Glutamatergic neuron (in vitro differentiated cells): ENCODE measurements at places on chromosomes 3 and 15. TPM values are rescaled to one million over a fixed set of nuclear protein-coding genes. Genes with fewer than 3 reads are reported as not detected.

GRCh38 chr3:31996195-31996594 lies 14.6 kb downstream of the ZNF860 start:
- no peak for DNase-seq

DNA sequence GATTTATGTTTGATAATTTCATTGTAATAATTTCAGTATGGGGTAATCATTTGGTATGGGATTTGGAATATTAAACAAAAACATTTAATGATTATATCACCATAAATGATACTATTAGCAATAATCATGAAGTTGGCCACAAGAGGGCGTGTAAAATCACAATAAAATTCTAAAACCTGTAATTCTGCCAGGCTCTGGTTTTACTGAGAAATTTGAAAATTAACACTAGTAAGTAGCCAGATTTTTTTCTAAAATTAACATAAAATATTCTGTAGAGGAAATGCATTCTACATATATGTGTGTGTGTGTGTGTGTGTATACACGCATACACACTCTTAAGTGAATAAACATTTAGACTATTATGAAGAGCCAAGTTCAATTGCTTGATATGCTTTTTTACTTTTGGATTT lies 40.5 kb downstream of the FEZF2 start:
- no peak for DNase-seq

- DNase-seq: no peak
Observed at GRCh38 chr3:120634539-120634938, 38.4 kb downstream of the NDUFB4 start.

- DNase-seq: no peak
Observed at GRCh38 chr3:158279609-158280008, 169.7 kb downstream of the RSRC1 start.

DNA sequence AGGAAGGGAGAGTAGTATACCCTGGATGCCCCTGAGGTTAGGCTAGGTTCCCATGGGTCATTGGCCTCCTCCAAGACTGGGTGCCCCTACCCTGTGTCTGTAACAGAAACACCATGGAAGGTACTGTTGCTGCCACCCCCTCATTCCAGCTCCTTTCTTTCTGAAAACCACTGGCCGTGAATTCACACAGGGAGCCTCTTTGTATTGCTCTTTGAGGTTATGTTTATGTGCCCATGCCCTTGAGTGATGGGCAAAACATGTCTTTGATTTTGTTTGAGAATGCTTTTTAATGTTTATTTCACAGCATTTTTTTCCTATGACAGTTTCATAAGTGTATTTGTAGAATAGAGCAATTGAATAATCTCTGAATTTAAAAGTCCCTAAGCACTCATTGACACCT lies 79.7 kb downstream of the RARB start:
- no peak for DNase-seq

The ABI3BP gene
- total RNA-seq: not detected

DNA sequence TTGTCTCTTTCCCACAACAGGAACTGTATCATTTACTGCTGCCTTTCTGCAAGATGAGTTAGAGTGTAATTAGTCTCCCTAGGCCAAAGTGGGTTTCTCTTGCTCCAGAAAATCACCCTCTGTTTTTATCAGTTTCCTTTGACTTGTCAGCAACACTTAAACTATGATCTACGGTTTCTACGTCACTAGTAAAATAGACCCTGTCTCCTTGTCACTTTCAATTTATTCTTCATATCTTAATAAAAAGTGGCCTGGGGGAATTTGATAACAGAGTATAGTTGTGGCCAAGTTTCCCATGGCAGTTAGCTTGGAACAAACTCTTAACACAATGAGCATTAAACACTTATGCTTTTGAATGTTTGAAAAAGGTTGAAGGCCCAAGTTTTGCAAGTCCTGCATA lies 79.6 kb downstream of the CGNL1 start:
- no peak for DNase-seq

DNA sequence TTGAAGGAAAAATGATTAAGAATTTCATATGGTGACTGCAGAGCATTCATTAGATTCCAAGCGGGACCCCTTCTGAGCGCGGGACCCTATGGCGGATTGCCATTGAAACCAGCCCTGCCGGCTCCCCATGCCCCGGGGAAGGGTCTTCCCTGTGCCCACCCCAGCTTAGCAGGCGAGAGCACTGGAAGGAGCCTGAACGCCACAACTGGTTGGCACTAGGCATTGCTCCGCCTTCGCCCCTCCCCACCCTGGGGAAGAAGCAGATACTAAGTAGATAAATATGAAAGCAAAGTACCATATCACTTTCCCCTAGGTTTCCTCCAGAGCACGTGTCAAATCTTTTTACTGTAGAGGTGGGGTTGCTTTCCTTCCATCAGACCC lies 70.7 kb downstream of the CYP19A1 start:
- DNase-seq: no peak

DNA sequence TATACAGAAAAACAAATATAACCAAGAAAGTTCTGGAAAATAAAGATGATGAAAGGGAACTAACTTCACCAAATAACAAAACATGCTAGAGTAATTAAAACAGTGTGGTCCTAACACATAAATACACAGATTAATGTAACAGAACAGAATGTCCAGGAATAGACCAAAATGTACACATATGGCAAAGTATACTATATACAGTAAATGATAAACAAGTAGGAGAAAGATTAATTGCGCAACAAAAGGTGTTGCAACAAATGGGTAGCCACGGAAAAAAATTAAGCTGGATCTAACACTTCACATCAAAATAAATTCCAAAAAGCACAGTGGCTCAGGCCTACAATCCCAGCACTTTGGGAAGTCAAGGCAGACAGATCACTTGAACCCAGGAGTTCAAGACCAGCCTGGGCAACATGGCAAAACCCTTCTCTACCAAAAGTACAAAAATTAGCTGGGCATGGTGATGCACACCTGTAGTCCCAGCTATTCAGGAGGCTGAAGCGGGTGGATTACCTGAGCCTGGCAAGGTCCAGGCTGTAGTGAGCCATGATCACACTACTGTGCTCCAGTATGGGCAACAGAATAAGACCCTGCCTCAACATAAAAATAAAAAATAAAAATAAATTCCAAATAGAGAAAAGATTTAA lies 19.8 kb downstream of the SCAP start:
- DNase-seq: no peak

- DNase-seq: peak; percentile 57
Observed at GRCh38 chr15:76337696-76338485, 1.3 kb downstream of the ISL2 start.

- no peak for DNase-seq
Observed at GRCh38 chr15:77292969-77293558, 126.8 kb downstream of the PEAK1 start.

DNA sequence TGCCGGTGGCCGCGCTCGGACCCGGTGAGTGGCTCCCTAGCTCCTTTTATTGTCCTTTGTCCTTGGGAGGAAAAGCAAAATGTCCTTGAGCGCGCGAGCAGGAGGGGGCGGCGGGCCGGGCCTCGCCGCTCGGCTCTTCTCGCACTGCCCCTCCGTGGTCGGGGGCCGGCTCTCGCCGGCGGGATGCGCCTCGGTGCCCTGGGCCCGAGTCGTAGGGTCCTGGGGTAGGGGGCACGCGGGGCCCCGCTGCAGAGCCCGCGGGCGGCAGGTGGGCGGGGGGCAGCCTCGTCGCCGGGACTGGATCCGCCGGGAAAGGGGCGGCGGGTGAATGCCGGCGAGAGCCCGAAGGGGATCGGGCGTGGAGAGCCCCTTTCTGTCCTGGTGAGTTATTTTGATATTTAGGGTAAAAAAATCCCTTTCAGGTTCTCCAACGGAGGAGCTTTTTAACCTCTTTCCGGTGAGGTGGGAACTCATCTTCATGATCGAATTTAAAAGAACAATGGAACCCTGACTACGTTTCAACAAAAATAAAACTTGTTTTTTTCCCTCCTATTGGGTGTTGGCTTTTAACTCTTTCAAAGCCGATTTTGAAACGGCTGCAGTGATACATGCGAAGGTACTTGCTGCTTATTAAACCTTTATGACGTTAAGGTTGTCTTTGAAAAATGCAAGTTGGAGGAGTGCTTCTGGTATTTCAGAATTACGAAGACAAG lies 16.8 kb upstream of the CHD2 start:
- peak; percentile 34 for DNase-seq

DNA sequence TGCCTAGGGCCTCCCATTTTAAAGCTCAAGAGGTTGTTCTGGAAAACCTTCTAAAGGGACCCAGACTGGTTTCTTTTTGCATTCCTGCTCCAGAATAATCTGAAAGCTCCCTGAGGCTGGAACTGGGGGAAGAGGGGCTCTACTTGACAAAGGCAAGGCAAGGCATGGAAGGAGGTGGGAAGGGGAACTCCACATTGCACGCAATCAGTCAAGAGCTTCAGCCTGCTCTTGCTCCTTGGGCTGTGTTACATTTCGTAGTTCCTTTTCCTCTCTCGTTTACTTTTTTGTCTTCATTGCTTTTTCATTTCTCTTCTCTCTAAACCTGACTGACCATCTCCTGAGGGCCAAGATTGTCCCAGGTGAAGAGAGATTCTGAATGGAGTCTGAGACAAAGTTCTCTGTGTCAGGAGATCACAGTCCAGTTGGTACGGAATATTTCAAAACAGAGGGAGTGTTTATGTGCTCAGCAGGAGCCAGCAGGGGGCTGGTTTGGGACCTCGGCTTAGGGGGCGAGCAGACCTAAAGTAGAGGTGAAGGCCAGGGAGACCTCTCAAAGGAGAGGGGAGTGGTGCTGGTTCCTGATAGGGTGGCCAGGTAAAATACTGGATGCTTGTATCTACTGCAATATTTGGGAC lies 6.0 kb upstream of the KCTD6 start:
- DNase-seq: no peak

- no peak for DNase-seq
Observed at GRCh38 chr3:81291586-81291985, 469.9 kb downstream of the GBE1 start.

The ADAMTS17 gene
- 6.8 TPM for total RNA-seq

The ZWILCH gene
- 21.8 TPM for total RNA-seq

DNA sequence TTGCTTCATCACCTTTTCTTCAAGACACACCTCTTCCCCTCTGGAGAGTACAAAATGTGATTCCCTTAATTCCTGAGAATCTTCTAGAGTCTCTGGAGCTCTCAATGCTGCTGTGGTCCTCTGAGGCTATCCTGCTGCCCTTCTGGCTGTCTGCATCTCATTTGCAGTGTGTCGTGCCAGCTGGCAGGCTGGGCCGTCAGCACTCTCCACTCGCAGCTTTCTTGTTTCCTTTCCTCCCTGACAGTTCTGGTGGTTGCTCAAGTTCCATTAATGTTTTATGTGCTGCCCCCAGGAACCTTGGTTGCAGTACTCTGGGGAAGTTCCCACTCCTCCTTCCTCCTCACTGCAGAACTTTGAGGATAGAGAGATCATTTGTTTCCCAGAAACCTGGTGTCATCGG lies 210.8 kb upstream of the ROPN1 start:
- DNase-seq: peak; percentile 53

- DNase-seq: no peak
Observed at GRCh38 chr3:124320976-124321375, 329.1 kb upstream of the ROPN1 start.

The CATSPER2 gene
- 6.9 TPM for total RNA-seq

GRCh38 chr3:152192936-152193672 lies 75.6 kb upstream of the MBNL1 start:
- DNase-seq: no peak

DNA sequence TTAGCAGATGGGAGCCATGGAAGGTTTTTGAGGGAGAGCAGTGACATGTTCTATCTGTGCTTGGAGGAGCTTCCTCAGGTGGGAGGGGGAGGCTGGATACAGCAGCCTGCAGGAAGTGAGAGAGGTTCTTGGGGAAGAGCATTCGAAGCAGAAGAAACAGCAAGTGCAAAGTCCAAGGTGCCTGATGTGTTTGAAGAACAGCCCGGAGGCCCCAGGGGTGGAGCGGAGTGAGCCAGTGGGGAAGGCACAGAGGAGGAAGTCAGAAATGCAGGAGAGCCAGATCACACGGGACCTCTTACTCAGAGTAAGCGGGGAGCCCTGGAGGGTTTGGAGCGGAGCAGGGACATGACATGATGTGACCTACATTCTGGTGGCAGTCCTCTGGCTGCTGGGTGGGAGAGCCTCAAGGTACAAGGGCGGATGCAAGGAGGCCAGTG lies 10.8 kb downstream of the ITGA11 start:
- DNase-seq: no peak

The MAP1A gene
- total RNA-seq: 301 TPM

The CKMT1B gene
- total RNA-seq: 18.8 TPM

- no peak for DNase-seq
Observed at GRCh38 chr3:175238801-175239200, 379.7 kb downstream of the NAALADL2 start.

The PLA2G4F gene
- not detected for total RNA-seq

GRCh38 chr3:169940470-169941181 lies 26.0 kb upstream of the SEC62 start:
- no peak for DNase-seq

The CSPG4 gene
- 1.1 TPM for total RNA-seq

The DOCK3 gene
- total RNA-seq: 13.4 TPM

- DNase-seq: no peak
Observed at GRCh38 chr3:42855547-42856380, 19.9 kb downstream of the CYP8B1 start.

DNA sequence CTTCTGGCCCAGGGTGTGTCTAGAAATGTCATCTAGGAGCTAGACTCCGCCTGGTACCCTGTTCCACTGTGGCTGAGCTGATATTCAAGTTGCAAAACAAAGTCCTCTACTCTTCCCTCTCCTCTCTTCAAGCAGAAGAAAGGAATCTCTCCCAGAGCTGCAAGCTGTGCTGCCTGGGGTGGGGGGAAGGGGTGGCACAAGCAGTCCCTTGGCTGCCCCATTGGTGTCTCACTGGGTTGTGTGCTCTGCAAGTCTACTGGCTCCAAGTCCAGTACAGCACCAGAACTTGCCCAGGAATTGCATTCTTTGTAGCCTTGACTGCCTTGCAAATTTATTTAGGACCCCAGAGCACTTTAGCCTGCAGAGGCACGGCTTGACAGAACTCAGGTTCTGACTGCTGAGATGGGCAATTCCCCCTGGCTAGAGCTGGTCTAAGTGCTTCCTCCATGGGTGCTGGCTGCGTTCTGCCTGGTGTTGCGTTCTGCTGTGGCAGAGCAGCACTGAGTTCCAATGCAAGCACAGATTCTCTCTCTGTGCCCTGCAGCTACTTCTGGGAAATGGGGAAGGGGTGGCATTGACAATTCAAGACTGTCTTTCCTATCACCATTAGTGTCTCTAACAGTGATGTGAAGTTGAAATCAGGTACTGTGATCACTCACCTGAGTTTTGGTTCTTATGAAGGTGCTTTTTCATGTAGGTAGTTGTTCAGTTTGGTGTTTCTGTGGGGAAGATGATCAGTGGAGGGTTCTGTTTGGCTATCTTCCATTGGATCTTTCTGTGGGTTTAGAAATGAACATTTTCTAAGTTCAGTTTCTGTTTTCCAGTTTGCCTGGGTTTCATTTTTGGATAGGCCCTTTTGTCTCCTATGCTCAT lies 39.5 kb downstream of the OXSR1 start:
- DNase-seq: no peak
